Fibroblast of skin of back (primary cell): ENCODE measurements at places on chromosomes 1 and 21.

DNA sequence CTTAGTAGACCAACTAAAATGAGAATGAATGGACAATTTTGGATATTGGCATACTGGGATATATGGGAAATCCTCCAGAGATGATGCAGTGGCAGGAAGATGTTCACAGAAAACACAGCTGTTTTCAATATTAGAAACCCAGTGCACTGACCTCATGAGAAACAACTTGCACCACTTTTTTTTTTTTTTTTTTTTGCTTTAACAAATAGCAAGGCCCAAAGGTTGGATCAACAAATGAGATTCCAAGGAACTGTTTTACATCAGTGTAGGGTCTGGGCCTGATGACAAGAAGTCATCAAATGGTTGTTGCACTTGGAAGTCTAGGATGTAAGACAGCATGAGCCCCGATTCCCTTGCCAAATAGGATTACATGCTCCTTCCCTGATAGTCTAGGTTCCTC lies 110.7 kb downstream of the SLC25A24 start:
- DNase-seq: no peak

DNA sequence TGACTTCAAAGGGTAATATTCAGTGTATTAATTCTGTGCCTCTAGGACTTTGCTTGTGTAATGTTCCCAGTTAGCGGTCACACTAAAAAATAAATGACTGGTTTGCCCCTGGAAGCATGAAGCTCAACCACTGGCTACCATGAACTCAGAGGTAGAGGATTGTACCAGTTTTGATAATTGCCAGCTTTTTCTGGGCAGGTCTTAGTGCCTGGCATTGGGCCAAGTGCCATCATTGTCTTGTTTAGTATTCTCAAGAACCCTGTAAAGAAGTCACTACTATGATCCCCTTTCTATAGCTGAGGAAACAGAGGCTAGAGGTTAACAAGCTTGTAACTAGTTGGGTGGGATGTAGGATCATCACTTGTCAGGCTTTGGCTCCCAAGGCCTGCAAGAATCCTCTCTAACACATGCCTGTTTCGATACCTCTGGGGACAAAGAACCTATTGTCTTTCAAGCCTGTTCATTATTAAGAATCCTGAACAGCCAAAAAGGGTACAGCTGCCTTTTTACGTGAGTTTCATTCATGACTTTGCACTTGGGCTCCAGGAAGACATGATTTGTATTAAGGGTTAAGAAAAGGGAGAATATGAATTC lies 121.9 kb upstream of the JUN start:
- no peak for DNase-seq

DNA sequence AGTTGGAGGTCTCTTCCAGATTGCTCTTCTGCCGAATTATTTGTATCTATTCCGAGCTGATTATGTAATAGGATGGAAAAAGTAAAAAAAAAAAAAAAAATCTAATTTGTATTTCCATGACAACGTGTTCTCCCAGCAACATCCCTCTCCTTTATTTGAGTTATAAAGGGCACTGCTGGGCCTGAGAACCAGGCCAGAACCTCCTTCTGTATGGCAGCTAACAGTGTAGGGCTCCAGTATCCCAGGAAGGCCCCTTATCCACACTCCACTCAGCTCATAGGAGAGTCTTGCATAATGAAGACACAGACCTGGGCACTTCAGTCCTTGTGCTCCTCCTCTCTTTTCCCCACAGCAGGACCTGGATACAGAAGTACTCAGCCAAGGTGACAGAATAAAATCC lies 3.7 kb upstream of the IPO9 start:
- DNase-seq: no peak

DNA sequence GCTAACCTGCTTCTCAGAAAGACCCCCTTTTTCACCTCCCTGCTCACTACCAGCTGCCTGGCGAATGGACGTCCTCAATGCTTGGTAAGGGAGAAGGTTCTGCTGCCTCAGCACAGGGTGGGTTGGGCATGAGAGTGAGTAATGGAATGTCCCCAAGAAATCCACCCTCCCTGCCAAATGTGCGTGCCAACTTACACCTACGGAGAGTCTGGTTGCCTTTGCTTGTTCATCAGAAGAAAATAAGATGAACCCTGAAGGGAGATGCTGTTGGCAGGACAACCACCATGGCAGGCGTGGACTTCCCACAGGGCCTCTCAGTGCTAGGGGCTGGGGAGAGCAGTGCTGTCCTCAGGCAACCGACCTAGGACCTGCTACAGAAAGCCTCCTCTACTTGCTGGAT lies 106.0 kb downstream of the XCL2 start:
- DNase-seq: no peak

DNA sequence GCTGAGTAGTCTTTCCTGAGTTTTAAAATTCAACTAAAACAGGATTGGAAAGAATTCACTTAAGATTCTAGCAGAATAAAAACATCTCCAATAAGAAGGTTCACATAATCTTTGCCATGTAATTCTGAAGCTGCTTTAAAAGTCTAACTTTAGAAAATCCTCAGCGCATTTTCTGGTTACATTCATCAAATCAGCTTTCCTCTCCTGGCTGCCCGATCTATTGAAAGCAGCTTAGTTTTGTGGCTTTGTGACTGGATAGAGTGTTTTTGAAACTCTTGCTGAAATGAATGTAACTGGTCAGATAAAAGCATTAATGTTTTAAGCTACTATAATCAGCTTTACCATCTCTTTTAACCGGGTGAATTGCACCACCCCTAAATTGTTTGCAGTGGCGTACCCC lies 66.8 kb downstream of the DOP1B start:
- DNase-seq: no peak

DNA sequence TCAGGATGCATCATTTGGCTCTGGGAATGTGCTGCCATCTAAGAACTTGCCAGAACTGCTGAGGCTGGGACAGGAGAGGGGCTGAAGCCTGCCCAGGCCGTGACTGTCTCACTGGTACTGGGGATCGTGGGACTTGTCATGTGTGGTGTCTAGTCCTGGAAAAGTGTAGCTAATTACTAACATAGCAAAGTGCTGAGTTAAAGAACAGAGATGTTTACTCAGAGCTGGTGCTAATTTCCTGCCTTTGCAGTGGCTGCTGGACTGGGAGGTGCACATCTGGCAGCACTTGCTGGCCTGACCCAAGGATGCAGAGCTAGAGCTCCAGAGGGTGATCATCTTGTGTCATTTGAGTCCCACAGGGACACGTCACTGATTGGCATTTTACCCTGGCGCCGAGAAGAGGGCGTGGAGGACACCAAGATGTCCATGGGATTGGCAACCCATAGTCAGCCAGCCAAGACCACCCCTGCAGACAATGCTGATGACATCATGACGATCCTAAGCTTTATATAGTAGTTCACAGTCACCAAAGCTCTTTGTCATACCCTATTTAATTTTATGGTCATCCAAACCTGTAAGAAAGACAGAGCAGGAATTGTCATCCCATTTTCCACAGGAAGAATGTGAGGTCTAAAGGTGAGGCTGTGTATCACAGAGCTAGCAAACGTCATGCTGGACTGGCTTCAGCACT lies 110.1 kb upstream of the SLC44A3 start:
- peak; percentile 83 for DNase-seq

- no peak for DNase-seq
Observed at GRCh38 chr1:5526385-5526750, 465.9 kb downstream of the NPHP4 start.

DNA sequence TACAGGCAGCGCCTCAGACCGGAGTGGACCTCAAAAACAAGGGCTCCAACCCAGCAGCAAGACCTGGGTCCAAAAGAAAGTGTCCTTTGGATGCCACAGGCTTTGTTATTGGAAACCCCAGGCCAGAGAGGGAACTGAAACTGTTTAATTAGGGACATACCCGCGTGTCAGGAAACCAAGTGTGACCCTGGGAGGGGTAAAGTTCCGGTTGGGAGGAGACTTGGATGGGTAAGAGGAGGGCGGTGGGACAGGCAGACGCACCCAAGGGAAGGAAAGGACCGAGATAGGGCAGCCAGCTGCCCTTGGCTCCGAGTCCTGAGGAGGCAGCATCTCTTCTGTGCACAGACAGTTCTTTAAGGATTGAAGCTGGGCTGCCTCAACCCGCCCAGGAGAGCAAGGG lies 71.4 kb downstream of the CDC7 start:
- no peak for DNase-seq

DNA sequence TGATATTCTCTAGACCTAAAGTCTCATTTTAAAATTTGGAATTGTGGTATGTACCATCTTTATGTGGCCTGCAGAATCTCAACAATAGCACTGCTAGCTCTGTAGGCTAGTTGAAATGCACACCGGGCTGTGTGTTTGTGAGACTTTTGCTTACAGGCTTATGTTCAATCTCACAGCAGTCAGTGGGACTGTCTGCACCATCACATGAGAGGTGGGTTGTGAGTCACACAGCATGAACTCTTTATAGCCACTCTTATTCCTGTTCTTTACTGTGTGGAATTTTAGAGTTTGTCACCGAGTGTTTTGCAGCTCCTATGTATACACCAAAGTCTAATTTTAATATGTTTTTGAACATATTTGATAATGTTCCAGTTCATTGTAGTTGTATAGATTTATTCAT lies 74.6 kb downstream of the RASAL2 start:
- DNase-seq: peak; percentile 55

GRCh38 chr1:100323419-100324106 lies 28.7 kb upstream of the CDC14A start:
- DNase-seq: no peak

DNA sequence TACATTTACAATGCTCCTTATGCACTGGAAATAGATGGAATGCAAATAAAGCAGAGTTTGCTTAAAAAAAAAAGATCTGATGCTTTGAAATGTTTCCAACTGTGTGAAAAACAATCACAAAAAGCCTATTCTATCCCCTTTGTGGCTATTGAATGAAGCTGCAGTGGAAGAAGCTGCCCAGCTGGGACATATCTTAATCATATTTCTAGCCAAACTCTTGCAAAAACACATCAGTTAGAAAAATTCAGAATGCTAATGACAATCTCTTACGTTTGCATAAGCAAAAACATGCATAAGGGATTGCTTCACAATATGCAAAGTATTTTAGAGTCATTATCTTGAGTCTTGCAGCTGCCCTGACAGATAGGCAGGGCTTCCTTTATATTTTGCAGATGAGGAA lies 526.4 kb upstream of the USP24 start:
- DNase-seq: no peak

- DNase-seq: no peak
Observed at GRCh38 chr1:183477986-183478781, 5.9 kb downstream of the SMG7 start.

GRCh38 chr1:162736633-162737067 lies 53.9 kb upstream of the HSD17B7 start:
- DNase-seq: no peak

- no peak for DNase-seq
Observed at GRCh38 chr1:92747735-92748134, 37.2 kb downstream of the EVI5 start.

GRCh38 chr1:181141431-181141910 lies 53.0 kb downstream of the IER5 start:
- peak; percentile 89 for DNase-seq

GRCh38 chr1:205144046-205144720 lies 22.4 kb upstream of the RBBP5 start:
- no peak for DNase-seq

DNA sequence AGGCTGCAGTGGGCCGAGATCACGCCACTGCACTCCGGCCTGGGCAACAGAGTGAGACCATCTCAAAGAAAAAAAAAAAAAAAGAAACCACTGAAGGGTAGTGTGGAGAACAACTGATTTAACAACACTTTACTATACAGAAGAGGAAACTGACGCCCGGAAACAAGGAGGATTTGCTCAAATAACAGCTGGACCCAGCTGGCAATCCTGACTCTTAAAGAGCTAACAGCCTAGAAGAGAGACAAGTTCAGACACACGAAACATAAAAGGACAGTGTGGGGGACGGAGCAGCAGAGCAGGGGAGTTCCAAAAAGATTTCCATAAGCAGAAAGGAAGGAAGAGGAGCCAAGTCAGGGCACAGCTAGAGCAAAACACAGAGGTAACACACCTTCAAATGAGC lies 4.4 kb downstream of the ECHDC2 start:
- no peak for DNase-seq

DNA sequence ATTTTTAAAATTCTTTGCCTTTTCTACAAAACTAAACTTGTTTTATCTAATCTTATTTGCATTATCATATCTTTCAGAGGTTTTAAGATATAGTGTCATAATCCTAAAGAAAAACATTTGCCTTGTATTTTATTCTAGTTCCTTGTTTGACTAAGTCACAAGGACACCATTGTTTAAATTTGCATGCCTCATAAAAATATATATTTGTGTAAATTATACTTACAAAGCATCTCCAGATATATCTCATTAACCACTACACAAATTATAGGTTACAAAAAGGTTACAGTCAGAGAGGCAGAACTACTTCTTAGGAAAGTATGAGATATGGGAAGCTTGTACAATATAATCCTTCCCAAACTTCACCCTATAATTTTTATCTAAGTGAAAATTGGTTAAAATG lies 4.2 kb upstream of the RGS13 start:
- no peak for DNase-seq
